NCI-H774 (cell line): ENCODE measurements at places on chromosomes 12 and 14.

GRCh38 chr12:109730306-109731145, 16.9 kb downstream of the FAM222A start:
- DNase-seq: no peak

DNA sequence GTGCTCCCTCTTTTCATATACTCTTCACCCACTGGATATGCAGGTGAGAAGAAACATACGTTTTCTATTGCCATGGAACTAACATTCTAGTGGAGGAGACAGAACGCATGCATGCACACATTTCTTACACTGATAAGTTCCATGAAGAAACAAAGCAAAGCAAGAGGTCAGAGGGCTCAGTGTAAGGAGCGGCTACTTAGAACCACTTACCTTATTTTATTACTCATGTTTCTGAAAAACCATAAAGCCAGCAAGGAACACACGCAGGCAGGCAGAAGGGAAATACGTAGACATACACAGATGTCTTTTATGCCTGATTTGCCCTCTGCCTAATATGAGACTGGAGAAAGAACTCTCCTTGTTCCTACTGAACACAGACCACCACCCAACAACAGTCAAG, 362.9 kb downstream of the TMEM132D start:
- DNase-seq: no peak

DNA sequence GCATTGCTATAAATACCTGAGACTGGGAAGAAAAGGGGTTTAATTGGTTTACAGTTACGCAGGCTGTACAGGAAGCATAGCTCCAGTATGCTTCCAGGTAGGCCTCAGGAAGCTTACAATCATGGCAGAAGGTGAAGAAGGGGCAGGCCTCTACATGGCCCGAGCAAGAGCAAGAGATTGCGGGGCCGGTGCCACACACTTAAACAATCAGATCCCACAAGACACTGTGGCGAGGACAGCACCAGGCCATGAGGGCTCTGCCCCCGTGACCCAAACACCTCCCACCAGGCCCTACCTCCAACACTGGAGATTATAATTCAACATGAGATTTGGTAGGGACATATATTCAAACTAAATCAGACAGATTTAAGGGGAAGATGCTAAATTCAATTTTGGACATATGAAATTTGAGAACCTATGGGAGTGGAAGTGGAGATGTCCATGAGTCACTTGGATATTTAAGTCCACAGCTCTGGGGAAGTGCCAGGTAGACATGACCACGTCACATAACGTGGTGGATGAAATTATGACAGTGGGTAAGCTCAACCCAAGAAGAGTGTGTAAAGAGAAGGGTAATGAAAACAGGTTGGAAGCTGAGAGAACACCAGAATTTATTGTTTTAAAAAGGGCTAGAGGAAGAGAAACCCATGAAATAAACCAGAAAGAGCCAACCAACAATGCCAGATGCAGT, 1.5 kb upstream of the LTA4H start:
- DNase-seq: no peak

GRCh38 chr12:106048676-106049075, 90.1 kb downstream of the NUAK1 start:
- DNase-seq: no peak

GRCh38 chr12:8991371-8992345, 2.3 kb downstream of the KLRG1 start:
- no peak for DNase-seq

DNA sequence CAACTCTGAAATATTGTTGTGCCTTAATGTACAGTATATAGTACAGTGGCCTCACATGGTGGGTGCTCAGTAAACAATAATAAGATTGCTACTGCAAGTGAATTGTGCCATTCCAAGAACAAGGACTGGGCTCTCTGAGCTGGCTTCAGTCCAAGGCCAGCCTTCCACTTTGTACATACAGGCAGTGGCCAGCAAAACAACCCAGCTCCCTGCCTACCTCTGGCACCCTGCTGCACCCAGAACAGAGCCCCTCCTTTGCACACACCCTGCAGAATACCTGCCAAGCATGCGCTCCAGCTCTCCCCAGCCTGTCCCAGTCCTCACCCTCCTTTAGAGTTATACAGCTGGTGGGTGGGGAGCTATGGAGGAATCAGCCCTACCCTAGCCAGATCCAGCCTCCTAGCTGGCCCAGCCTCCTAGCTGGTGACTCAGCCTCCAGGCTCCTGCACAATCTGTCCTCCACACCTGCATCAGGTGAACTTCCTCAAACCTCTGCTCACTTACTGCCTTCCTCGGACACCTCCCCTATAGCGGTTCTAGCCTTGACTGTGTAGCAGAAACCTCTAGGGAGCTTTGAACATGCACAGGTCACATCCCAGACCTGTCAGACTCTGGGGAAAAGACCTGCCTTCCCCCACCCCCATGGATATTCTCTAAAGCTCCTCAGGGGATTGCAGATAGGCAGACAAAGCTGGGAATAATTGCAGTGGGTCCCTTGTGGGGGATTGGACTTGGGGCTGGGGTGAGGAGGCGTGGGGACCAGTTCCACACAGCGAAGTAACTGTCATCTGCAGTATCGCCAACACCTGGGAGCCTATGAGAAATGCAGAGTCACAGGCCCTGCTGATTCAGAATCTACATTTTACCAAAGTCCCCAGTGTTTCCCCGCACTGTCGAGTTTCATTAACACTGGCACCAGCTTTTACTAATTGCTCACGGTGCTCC, 17.9 kb downstream of the ZDHHC22 start:
- DNase-seq: peak; percentile 55
